ENCODE measurements at places on chromosomes 1 and 21.

DNA sequence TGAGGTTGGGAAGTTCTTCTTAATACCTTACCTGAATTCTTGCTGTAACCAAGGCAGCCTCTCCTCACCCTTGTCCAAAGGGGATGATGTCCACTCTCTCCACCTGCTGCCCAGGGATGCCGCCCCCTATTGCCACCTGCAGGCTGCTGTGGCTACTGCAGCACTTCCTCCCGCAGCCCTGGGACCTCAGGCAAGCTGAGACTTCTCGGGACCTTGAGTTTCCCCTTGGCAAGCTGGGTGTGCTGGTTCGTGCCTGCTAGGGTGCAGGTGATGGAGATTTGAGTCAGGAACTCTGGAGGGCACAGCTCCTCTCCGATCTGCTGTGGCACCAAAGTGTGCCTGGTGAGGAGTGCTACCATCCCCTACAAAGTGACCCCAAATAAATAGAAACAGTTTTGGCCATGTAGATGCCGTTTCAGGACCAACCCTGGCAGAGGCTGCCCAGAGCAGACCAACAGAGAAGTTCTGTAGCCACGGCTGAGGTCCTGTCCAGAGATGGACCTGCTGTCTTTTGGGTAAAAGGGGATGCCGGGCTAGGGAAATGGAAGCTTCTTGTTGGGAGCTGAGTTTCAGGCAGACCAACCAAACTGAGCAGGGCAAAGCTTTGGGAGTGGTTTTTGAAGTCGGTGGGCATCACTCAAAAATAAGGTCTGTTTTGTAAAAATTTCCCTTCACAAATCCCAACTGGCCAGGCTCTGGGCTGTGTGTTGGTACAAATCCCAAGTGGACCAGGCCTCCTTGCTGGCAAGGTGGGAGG lies 31.7 kb downstream of the RUNX3 start:
- peak; percentile 12 for DNase-seq

DNA sequence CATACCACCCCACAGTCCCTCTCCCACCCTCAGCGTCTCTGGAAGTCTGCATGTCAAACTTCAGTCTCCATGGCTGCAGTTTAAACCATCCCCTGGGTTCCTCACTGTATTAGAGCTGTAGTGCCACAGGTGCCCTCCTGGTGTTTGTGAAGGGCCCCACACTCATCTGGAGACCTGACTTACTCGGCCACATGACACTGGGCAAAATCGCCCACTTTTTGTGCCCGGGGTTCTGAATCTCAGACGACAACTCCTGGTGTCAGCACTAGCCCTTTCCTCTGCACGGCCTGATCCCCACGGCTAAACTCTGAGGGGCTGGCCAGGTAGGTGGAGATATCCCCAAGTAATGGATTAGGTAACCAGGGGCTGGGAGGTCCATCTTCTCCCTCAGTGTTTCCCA lies 6.5 kb downstream of the INKA2 start:
- DNase-seq = no peak

DNA sequence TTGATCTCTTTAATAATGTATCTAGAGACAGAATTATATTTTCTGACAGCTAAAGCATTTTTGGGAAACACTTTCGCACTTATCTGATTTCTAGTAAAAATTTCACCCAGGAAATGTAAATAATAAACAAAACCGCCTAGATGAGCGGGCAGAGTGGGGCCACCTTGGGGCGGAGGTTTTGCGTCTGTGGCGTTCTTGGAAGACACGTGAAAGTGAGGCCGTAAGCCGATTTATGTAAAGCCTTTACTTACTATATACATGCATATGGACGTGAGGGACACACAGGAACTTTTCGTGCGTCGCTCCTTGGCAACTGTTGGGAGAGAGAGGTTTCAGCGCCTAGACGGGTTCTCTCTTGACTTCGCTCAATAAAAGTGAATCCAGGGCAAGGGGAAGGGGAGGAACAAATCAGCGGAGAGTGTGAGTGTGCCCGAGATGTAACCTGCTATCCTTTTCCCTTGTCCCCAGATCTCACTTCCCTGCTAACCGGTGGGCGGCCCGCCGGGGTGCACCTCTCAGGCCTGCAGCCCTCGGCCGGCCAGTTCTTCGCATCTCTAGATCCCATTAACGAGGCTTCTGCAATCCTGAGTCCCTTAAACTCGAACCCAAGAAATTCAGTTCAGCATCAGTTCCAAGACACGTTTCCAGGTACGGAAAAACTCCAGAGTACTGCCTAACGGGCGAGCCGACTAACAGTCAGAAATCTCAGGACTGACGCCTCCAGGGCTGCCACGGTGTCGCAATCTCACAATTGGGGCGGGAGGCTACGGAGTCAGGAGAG lies 1.7 kb downstream of the HLX start:
- DNase-seq = no peak

GRCh38 chr1:220685879-220686278 lies 4.3 kb upstream of the C1orf115 start:
- no peak for DNase-seq

DNA sequence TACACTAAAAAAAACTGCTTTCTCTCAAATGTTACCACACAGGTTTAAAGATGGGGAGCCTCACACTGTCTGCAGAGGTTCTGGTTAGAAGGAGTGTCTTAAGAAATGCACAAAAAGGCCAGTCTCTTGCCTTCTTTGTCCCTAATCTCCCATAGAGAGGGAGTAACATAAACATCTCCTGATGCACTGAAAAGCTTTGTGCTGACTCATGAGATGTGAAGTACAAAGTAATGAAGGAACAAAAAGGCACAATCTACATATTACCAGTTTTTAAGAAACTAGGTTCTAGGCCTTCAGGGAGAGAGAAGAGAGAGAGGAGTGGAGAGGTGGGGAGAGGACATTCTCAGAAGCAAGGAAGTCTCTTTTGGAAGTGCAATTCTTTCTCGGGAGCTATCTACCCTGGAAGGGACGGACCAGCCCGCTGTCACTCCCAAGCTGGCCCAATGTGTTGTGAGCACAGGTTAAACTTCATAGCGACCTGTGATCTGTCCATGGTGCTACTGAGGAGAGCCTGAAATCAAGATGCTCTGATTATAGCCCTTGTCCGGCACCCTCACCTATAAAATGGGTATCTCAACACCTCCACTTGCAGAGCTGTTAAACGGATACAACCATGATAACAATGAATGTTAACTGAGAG lies 458.1 kb downstream of the DISC1 start:
- DNase-seq = peak; percentile 15

GRCh38 chr1:119467857-119468668 lies 38.9 kb upstream of the HSD3B1 start:
- DNase-seq = no peak

- DNase-seq = no peak
Measured at GRCh38 chr1:67405473-67406245, 24.5 kb downstream of the SERBP1 start.

GRCh38 chr1:63782982-63783381 lies 9.2 kb downstream of the ROR1 start:
- no peak for DNase-seq

DNA sequence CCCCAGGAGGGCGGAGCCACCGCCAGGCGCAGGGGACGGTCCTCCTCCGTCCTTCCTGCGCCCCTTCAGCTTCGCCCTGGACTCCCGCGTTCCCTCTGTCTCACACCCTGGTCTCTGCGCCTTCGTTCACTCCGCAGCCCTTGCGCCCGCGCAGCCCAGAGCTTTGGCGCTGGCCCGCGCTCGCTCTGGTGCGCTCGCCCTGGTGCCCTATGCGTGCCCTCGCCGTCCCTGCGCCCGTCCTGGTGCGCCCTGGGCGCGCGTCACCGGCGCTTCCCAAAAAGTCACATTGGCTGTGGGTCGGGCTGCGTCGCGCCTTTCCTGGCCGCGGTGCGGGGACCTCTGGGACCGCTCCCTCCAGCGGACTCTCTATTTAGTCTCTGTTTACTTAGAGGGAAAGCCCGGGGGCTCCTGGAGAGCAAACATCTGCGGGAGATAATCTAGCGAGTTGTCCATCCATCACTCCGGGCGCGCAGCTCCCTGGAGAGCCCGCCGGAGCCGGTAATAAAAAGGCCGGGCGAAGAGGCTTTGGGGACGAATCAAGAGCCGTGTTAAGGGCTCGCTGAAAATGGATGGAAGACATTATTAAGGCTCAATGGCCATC lies 178.6 kb downstream of the PRDM16 start:
- no peak for DNase-seq

GRCh38 chr1:109113590-109114341 lies at the start of gene ELAPOR1:
TSS of gene ELAPOR1 (plus strand) at chr1:109114115. CDS start at chr1:109114184, 69 bp downstream.
- DNase-seq = no peak

DNA sequence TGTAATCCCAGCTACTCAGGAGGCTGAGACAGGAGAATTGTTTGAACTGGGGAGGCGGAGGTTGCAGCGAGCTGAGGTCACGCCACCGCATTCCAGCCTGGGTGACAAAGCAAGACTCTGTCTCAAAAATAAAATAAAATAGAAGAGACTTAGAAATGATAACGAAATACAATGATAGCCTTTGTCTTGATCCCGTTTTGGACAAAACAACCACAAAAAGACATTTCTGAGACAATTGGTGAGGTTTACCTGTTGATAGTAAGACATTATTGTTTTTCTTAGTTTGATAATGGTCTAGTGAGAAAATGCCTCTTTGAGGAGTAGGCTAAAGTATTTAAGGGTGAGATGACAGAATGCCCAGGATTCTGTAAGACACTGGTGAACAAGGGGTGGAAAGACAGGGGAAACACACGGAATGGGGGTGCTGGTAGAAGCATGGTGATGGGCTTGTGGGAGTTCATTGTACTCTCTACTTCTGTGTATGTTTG lies 11.9 kb upstream of the SHE start:
- no peak for DNase-seq

GRCh38 chr1:33635336-33636012 lies 163.0 kb downstream of the ZSCAN20 start:
- no peak for DNase-seq

DNA sequence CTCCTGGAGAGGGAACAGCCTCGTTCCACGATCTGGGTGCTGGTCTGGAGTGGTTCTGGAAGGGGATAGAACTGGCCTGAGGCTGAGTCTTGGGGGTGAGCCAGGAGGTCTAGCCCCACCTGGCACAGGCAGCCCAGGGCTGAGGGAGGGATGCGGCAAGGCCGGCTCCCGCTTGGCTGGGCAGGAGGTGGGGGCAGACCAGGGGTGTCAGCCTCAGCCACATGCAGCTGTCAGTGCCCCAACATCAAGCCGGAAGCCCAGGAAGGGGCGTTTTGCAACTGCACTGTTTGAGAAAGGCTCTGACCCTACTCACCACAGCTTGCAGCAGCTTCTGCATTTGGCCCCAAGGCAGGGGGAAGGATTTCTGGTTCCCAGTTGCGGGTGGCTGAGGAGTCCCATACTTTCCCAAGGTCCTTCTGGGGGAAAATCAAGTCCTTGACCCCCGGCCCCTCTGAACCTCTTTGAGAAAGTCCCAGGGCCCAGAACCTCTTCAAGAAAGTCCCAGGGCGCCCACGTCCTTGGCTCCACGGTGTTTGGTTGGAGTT lies 2.0 kb downstream of the EFHD2 start:
- DNase-seq = no peak

GRCh38 chr1:165345502-165345901 lies 11.0 kb downstream of the LMX1A start:
- DNase-seq = no peak

GRCh38 chr1:30872033-30872947 lies 36.3 kb downstream of the SDC3 start:
- peak; percentile 32 for DNase-seq

DNA sequence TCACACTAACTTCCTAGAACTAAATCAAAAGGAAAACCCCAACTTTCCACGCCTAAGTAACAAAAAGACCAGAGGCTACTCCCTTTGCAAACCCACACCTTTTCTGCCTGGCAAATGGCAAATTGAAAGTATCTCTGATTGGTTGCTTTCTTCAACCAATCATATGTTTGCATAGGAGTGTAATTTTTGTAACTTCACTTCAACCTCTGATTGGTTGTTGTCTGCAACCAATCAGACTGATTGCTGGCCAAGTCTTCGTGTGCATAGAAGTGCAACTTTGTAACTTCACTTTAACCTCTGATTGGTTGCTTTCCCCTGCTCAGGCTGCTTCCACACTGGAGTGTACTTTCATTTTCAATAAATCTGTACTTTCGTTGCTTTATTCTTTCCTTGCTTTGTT lies 36.9 kb upstream of the PADI2 start:
- peak; percentile 35 for DNase-seq

DNA sequence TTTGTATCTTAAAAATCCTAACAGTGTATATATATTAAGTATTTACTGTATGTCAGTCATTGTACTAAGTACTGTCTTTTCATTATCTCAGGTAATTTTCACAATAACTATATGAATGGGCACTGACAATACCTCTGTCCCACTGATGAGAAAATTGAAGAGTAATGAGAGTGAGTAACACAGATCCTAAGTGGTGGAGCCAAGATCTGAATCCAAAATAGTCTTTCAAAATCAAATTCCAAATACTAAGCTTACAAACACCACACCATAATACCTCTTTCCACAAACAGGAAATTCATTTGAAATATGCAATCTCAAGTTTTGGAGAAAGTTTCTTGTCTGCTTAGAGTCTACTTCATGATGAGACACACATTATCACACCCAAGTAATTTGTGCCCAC lies 105.9 kb upstream of the EDEM3 start:
- DNase-seq = no peak

- DNase-seq = no peak
Measured at GRCh38 chr1:161216945-161217712, 2.0 kb downstream of the FCER1G start.

GRCh38 chr1:105243969-105244368 lies 1494.3 kb downstream of the AMY1C start:
- no peak for DNase-seq

GRCh38 chr1:30764939-30765555 lies 7.5 kb upstream of the LAPTM5 start:
- DNase-seq = no peak

GRCh38 chr21:41006636-41007035 lies 159.7 kb upstream of the DSCAM start:
- DNase-seq = no peak

GRCh38 chr1:53981220-53981619 lies 35.1 kb downstream of the LRRC42 start:
- DNase-seq = no peak

GRCh38 chr21:38678827-38679226 lies 126.9 kb upstream of the ETS2 start:
- no peak for DNase-seq

GRCh38 chr1:184889902-184890301 lies 84.4 kb downstream of the NIBAN1 start:
- no peak for DNase-seq

DNA sequence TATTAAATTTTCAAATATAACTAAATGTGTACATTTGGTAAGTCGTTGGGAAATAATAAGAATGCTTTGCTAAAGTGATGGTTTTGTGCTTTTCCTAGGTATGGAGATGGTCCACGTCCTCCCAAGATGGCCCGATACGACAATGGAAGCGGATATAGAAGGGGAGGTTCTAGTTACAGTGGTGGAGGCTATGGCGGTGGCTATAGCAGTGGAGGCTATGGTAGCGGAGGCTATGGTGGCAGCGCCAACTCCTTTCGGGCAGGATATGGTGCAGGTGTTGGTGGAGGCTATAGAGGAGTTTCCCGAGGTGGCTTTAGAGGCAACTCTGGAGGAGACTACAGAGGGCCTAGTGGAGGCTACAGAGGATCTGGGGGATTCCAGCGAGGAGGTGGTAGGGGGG lies 47.8 kb downstream of the DHX9 start:
- DNase-seq = no peak

GRCh38 chr1:184988506-184988905 lies 14.2 kb upstream of the NIBAN1 start:
- no peak for DNase-seq
